ENCODE measurements at places on chromosomes 5 and 9. TPM values are rescaled to one million over a fixed set of nuclear protein-coding genes. Genes with fewer than 3 reads are reported as not detected.
A peak's percentile ranks its signal among the peaks of the same experiment; 100 is the strongest.

STC2 gene
- total RNA-seq, result 14.0 TPM

- peaks cover 83% of the 10 kb centered on the region for H3K4me1 ChIP-seq
- no peak overlapping the region for H3K4me3 ChIP-seq
- DNase-seq, result no peak
- H3K27me3 ChIP-seq, result peaks cover 13% of the 10 kb centered on the region
Observed at GRCh38 chr5:124736805-124737188, 9.6 kb downstream of the ZNF608 start.

GRCh38 chr5:108481355-108481931 is 99.5 kb upstream of the FBXL17 start:
- H3K36me3 ChIP-seq, result no peaks in the 10 kb centered on the region
- no peak overlapping the region for H3K27ac ChIP-seq
- H3K4me1 ChIP-seq, result no peaks in the 10 kb centered on the region

PIP5KL1 gene
- total RNA-seq, result 11.9 TPM

DNA sequence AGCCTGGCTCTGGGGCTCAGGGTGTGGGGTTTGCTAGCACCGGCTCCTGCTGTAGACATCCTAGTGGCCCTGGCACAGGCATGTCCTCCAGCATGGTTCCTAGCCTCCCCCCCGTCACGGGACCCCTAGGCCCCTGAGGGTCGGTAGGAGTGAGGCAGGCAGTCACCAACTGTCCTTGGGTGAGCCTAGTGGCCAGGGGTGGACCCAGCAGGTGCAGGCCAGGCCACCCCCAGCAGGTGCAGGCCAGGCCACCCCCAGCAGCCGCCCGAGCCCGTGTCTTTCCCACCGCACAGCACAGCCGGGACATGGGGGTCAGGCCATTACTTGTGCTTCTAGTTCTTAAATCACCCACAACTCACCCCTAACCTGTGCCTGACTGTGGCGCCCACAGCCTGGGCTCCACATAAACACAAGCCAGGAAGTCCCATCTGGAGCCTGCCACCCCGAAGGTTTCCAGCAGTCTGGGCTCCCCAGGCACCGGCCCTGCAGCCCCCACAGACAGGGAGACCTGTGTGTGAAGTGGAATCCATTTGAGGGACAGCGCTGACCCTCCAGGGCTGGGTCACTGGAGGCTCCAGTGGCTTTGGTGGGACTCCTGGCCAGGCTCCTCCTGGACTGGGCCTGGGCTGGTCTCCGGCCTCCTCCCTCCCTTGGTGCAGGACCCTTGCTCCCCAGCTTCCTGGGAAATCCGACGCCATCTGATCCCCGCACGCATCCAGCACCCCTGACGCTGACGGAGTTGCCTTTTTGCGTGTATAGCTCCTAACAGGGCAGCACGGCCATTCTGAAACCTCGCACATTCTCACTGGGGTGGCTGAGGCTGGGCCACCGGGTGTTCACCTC is 114.1 kb upstream of the LPCAT1 start:
- H3K4me1 ChIP-seq, result peaks cover 27% of the 10 kb centered on the region
- no peak overlapping the region for H3K4me3 ChIP-seq
- peaks cover 22% of the 10 kb centered on the region for H3K27me3 ChIP-seq
- peak overlapping the region; percentile 33 for H3K27ac ChIP-seq
- DNase-seq, result no peak

- H3K36me3 ChIP-seq, result peaks cover 2% of the 10 kb centered on the region
- no peak overlapping the region for H3K4me3 ChIP-seq
- no peaks in the 10 kb centered on the region for H3K4me1 ChIP-seq
- peaks cover 2% of the 10 kb centered on the region for H3K27me3 ChIP-seq
- H3K27ac ChIP-seq, result no peak overlapping the region
Observed at GRCh38 chr5:57313716-57314115, 139.9 kb downstream of the GPBP1 start.

- no peak for DNase-seq
- peaks cover 10% of the 10 kb centered on the region for H3K4me1 ChIP-seq
- H3K36me3 ChIP-seq, result peaks cover 4% of the 10 kb centered on the region
- H3K27ac ChIP-seq, result no peak overlapping the region
- no peak overlapping the region for H3K4me3 ChIP-seq
Observed at GRCh38 chr5:178529080-178529479, 61.1 kb downstream of the COL23A1 start.

DNA sequence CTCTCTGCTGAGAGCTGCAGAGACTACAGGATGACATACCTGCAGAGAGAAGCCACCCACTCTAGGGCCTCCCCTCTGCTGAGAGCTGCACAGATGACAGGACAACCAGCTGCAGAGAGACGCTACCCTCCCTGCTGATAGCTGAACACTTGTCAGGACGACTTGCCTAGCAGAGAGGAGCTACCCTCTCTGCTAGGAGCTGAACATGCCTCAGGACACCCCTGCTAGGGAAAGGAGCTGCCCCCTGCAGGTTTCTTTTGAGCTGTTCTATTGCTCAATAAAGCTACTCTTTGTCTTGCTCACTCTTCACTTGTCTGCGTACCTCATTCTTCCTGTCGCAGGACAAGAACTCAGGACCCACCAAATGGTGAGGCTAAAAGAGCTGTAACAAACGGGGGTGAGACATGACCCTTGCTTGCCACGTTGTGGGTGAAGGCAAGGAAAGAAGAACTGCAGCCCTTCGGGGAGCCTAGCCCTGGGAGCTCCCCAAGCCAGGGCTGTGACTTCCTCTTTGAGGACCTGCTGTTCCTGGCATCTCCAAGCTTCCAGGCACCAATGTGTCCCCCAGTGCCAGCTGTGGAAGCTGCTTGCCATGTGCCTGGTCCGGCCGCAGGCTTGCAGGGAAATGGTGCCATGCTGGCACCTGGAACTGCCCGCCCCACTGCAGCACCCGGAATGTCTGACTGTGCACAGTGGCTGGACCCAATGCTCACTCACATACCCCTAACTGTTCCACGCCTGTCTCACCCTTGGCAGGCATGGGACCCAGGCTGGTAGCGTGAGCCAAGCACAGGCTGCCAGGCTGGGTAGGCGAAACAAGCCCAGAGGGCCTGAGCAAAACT is 5.1 kb upstream of the TESK1 start:
- H3K36me3 ChIP-seq, result no peaks in the 10 kb centered on the region
- H3K4me3 ChIP-seq, result no peak overlapping the region
- H3K27me3 ChIP-seq, result peaks cover 3% of the 10 kb centered on the region
- no peak for DNase-seq
- no peak overlapping the region for H3K27ac ChIP-seq

GRCh38 chr9:79578891-79579290 is 7.1 kb downstream of the TLE4 start:
- peaks cover 44% of the 10 kb centered on the region for H3K4me1 ChIP-seq
- peaks cover 3% of the 10 kb centered on the region for H3K27me3 ChIP-seq
- DNase-seq, result no peak
- no peak overlapping the region for H3K27ac ChIP-seq
- H3K4me3 ChIP-seq, result peak overlapping the region; percentile 60

TAF11L10 gene
- 0.83 TPM for total RNA-seq

- peaks cover 7% of the 10 kb centered on the region for H3K4me1 ChIP-seq
- H3K27ac ChIP-seq, result no peak overlapping the region
- no peaks in the 10 kb centered on the region for H3K36me3 ChIP-seq
- DNase-seq, result peak; percentile 13
- H3K27me3 ChIP-seq, result peaks cover 7% of the 10 kb centered on the region
Observed at GRCh38 chr5:443239-444151, 519 bp downstream of the EXOC3 start.
